ENCODE measurements at places on chromosomes 16 and 17. TPM values are rescaled to one million over a fixed set of nuclear protein-coding genes. Genes with fewer than 3 reads are reported as not detected.

Gene ST6GALNAC2
- total RNA-seq: not detected

Gene AIPL1
- not detected for total RNA-seq

Gene PPY
- total RNA-seq: not detected

Gene KRTAP17-1
- not detected for total RNA-seq

Gene TMEM220
- 0.44 TPM for total RNA-seq

Gene KIF18B
- total RNA-seq: 35.7 TPM

Gene DLG4
- total RNA-seq: 4.5 TPM

Gene ABCC3
- not detected for total RNA-seq

Gene SLC2A4
- total RNA-seq: 0.11 TPM

Gene NPIPB13
- 7.7 TPM for total RNA-seq

Gene KRT36
- not detected for total RNA-seq

Gene CLEC18A
- not detected for total RNA-seq

Gene CDH1
- total RNA-seq: not detected

Gene ZG16
- total RNA-seq: not detected

Gene TSPAN10
- total RNA-seq: 0.19 TPM

Gene CCL5
- 477 TPM for total RNA-seq

Gene DHRS7C
- total RNA-seq: not detected

Gene PLD6
- total RNA-seq: 22.2 TPM

Gene FBXO39
- total RNA-seq: not detected

Gene ABCC11
- 0.17 TPM for total RNA-seq

Gene KRTAP16-1
- total RNA-seq: not detected

Gene CRYBA1
- total RNA-seq: not detected

Gene C16orf74
- not detected for total RNA-seq

Gene CCDC102A
- total RNA-seq: 18.5 TPM

Gene CHTF8
- 135 TPM for total RNA-seq
